Fibroblast of skin of left biceps (primary cell): ENCODE measurements at places on chromosomes 5 and 9.

DNA sequence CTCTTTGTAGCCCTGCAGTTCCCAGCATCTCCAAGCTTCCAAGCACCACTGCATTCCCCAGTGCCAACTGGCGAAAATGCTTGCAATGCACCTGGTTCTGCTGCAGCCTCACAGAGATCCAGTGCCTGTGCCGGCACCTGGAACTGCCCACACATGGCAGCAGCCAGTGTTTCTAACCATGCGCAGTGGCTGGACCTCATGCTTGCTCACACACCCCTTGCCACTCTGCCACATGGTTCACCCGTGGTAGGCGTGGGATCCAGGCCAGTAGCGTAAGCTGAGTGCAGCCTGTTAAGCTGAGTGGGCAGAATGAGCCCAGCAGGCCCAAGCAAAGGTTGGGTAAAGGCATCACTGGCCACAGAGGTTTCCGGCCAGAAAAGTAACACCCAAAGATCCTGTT is 214.1 kb upstream of the VLDLR start:
- DNase-seq = no peak

DNA sequence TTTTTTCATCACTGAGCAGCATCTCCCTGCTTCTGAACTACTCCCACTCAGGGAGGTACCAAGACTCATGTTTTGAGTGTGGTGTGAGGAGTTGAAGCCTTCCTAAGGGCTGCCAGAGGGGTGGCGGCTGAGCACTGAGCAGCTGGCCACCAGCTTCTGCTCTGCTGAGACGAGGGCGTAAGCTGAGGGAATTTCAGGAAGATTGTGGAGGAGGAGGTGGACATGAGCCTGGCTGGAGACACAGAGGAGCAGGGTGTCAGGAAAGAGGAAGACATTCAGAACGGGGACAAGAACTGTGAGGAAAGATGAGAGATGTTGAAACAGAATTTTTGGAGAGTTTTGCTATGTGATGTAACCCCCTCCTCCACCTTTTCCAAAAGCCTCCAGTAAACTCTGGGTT is 7.8 kb downstream of the LCP2 start:
- no peak for DNase-seq

DNA sequence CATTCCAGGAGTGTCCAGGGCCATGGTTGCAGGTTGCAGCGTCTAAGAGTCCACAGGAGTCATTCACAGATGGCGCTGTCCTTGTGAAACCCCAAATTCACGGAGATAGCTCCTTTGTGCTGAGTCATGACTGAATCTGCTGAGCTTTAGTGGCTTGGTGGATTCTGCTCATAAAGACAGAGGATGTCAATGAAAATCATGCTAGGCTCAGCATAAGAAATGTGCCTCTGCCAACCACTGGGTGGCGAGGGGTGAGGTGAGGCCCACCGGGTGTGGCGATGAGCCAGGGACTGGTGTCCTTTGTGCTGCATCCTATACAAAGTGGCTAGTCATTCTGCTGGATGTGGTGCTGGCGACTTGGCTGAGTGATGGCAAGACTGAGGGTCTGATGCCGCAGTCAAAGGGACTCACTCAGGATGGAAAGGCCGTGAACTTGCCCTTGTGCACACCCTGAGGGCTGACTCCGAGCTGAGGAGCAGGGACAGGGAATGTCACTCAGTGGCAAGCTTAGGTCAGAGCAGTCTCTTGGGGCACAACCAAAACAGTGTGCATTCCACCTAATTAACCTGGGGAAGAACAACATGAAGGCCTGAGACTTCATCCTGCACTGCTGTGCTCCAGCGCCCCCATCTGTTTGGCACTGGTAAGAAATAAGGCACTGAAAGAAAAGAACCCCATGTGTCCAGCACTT is 71.5 kb downstream of the DAP start:
- DNase-seq = no peak

DNA sequence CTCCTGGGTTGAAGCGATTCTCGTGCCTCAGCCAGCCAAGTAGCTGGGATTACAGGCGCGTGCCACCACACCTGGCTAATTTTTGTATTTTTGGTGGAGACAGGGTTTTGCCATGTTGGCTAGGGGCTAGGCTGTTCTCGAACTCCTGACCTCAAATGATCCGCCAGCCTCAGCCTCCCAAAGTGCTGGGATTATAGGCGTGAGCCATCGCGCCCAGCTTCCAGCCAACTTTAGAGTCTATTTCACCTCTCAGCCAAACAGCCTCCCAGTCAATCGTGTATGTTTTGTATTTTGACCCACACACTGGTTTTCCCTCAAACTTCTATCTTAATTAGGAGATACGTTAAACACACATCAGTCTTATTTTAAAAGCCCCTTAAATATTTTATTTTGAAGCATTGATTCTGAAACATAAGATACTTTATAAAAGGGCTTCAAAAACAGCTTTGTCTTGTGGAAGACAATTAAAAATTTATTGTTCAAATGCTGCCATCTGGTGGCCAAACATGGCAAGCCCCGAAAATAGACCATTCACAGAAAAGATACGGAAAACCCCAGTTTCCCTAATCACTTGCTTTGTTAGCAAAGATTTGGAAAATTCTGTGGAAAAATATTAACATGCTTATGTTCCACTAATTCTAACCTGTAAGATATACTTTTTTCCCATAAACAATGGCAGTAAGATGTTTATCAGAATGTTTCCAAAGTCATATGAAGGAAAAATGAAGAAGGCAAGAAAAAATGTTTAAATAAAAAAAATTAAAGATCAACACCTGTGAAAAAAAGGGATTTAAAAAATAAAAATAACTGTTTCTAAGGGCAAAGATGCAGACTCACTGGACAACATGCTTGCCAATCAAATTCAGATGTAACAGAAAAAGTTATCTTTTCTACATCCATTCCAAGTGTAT is 33.1 kb downstream of the APTX start:
- DNase-seq = peak; percentile 10

DNA sequence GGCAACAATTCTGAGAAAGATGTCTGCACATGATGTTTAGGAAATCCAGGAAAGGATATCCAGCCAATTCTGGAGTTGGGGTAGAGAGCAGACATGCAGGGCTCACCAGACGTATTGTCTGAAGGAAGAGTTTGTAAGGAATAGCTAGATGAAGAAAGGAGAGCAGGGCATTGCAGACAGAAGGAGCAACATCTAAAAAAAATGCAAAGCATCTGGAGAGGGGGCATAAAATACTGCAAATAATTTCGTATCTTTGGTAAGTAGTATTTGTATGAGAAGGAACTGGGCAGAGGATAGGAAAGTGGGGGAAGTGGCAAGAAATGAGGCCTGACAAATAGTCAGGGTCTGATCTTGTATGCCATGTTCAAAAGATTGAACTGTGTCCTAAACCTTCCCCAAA is 74.8 kb downstream of the MACIR start:
- no peak for DNase-seq

- DNase-seq = peak; percentile 25
Measured at GRCh38 chr5:23631302-23632045, 124.1 kb downstream of the PRDM9 start.

- peak; percentile 18 for DNase-seq
Measured at GRCh38 chr9:77598524-77598923, 49.6 kb downstream of the GNA14 start.

DNA sequence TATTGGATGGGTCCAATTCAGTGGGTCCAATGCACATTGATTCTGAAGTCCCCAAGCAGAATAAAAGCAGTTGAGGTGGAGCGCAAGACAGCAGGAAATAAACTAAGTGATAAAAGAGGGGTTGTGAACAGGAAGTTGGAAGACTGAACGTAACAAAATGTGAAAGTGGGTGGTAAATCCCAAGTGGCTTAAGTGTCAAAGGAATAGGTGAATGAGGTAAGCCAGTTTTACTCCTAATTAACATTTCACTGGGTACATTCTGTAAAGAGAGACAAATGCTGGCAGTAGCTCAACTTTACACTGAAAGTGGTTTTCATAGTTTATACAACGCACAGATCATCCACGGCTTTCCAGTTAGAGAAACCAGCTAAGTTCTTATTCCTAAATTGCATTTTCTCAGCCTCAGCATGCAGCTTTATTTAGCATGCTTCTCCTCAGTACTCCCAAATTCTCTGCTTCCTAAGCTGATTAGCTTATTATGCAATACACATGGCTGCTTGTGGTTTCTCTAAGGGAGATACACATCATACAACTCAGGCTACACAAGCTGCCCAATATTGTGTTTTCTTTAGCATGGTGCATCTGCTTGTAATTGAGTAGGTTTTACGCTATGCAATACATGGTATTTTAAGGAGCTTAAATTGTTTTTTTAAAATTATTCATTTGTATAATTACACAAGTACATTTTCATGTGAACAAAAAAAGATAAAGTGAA is 34.2 kb upstream of the HSD17B4 start:
- peak; percentile 83 for DNase-seq

- peak; percentile 78 for DNase-seq
Measured at GRCh38 chr5:100777680-100778300, 125.3 kb downstream of the ST8SIA4 start.

DNA sequence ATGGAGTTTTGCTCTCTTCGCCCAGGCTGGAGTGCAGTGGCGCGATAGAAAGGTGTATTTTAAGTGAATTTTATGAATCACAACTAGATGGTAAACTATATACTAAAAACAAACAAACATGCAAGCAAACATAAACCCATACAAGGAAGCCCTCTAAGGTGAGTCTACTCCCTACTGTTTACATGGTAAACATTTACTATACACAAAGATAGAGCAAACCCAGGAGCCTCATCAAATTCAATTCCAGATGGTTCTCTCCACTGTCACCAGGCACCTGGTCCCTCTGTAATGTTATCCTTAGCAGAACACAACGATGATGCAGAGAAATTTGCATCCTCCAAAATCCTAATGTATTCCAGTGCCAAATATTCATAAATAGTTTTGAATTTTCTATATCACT is 17.9 kb downstream of the ANKH start:
- no peak for DNase-seq
